ENCODE measurements at places on chromosomes 1 and 21.

DNA sequence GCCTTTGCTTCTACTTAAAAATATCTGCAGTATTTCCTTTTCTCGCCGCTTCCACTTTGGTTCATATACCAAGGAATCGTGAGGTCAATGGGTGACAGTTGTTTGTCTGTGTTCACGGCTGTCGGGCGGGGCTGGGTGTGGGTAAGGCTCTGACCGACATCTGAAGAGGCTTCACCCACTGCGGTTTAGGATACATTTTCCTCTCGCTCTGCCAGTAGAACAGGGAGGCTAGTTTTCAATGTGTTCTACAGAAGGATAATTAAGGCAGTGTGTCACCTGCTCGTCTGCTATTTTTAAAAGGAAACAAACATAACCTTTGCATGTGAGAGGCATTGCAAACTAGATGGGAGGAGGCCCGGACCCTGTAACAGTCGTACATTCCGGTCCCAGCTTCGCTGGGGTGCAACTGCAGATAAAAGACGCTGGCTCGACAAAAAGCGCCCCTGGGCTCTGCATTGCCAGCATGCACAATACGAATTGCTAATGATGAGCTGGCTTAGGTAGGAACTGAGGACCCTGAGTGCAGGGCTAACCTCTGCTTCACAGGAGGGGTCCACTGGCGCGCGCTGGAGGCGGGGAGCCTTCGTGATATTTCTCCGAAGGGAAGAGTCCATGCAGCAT is 8.5 kb upstream of the ERG start:
- no peak for DNase-seq

DNA sequence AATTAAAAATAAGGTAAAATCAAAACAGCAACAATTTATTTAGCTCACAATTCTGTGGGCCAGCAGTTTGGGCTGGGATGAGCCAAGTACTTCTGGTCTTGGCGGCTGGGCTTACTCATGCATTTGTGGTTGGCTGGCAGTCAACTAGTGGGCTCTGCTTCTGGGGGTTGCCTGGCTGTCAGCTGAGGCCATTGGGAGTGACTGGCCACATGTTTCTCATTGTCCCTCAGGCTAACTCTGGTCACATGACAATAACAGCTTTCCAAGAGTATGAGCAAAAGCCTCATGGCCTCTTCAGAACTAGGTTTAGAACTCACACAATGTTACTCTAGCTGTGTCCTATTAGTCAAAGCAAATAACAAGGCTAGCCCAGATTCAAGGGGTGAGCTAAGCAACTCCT is 15.6 kb upstream of the CHIA start:
- DNase-seq: no peak

DNA sequence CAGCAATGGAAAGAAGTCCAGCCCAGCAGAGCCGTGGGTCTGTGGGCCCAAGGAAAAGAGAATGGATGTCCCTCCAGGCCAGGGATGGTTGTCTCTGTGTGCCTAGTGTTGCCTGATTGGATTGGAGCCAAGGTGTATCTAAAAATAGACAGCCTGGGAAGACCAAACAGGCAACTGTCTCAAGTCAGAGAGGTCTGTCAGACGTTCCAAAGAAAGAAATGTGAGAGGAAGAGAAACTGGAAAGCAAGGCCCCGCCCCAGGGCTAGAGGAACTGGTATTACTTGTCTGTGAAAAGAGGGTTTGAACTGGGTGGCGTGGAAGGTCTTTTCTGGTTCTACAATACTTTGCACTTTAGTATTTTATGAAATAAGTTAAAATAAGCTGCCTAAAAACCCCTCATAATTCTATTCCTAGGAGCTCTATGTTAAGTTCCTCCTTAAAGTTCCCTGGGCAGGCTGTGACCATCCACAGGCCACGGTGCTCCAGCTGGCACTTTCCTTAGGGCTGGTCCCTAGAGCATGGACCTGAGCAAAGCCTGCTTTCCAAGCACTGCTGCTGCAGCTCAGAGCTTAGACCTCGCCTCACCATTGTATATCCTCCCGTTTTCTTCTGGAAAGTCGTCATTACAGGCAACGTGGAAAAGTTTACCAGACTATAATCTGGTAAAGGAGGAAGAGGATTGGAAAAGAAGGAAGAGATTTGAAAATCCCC is 151.6 kb downstream of the DISC1 start:
- no peak for DNase-seq

DNA sequence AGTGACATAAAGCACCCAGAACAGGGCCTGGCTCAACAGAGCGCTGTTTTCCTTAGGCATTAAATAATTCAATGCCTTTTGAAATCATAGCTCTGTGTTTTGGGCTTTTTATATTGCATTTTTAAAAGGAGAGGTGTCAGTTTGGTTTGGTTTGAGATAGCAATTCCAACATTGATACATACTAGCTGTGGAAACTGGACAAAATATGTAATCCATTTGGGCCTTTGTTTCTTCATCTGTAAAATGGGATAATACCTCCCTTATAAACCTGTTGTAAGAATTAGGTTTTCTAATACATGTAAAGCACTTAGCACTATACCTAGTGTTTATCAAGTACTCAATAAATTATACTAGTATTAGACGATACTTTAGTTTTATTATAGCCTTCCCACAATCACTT is 8.7 kb upstream of the RAB4A start:
- no peak for DNase-seq

DNA sequence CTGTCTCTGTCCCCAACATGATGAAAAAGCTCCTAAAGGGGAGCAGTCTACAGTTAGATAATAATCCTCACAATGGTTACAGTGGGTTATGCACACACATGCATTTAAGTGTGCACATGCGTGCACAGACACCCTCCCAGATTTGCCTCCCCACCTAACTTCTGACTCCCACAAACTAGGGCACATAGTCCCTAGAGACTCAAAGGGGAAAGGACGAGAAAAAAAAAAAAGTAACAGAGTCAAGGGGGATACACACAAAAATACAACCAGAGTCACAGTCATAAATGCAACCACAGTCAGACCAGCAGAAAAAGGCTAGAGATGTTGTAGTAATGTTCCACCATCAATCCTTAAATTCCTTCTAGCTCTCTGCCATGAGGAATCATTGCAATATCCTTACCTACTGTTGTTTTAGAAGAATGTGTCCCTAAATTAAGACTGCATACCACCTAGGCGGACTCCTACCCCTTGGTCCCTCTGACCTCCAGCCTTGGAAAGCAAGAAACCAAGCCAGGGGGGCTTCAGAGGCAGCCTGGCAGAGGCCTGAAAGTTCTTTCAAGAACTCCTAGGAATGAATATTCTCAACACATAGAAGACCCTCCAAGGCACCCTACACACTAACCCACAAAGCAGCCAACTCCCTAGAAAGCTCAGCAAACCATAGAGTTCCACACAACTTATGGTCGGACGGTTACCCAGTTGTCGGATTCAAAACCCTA is 1.3 kb downstream of the CRTC2 start:
- DNase-seq: no peak

- no peak for DNase-seq
Measured at GRCh38 chr1:38083541-38083940, 36.9 kb upstream of the POU3F1 start.

DNA sequence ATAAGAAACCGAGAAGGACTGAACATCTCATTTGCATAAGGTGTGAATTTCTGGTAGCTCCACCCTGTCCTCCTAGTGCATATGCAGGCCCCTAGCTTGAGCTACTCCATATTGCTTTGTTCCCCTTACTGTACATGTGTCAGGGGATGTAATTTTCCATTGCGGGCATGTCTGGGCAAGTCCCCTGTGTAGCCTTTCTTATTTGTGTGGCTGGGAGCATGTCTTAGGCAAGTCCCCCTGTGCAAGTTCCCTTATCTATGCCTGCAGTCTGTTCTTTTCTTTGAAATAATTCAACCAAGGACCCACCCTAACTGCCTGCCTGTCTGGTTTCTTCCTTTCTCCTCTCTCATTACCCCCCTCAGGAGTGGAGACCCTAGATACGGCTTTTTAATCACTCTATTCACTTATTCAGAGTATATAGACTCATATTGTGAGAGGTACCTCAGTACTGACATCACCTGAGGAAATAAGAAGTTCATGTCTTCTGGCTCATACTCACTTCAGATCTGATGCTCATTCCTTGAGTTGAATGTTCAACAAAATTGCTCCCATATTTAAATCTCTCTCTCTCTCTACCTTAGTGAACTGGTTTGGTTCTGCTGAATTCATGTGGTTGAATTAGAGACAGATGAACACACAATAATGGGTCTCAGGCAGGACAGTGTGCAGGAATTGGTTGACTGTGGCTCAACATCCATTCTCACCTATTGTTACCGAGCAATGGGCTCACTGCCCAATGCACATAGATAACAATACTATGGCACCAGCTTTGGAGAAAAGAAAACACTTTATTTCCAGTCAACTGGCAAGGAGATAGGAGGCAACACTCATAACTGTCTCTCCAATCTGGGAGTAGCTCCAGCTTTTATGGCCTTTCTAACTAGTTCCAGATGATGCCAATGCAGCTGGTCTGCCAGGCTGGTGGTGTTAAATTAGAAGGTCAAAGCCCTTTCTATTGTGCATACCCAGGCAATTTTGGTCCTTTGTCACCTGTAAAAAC is 27.9 kb upstream of the NPL start:
- DNase-seq: no peak

DNA sequence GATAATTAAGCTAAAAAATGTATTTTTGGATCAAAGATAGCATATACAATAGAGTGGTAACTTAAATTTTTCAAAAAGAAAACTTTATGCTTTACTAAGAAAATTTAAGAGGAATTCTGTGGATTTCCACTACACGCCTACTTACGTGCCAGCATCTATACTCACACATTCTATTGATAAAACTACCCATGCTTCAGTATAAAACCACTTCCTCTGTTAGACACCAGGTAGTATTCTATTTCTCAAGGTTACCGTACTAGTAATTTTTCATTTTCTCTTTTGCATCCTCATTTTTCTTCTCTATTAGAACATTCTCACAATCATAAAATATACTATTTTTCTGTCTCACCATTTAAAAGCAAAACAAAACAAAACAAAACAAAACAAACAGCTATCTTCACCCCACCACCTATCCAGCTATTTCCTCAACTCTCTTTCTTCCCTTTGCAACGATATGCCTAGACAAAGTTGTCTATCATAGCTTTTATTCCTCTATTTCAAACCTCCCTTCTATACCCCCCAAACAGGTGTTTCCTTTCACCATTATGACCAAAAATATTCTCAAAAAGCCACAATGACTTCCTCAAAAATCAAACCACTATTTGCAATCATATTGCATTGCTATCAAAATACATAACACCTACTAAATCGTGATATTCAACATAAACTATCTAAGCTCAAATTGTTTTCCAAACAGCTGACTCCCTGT is 1652.0 kb downstream of the MRPL39 start:
- no peak for DNase-seq

GRCh38 chr1:162922201-162922600 is 61.2 kb upstream of the CCDC190 start:
- DNase-seq: no peak
